ENCODE measurements at places on chromosomes 13 and 19.

- no peak for DNase-seq
Measured at GRCh38 chr19:46303322-46303690, 6.5 kb downstream of the HIF3A start.

DNA sequence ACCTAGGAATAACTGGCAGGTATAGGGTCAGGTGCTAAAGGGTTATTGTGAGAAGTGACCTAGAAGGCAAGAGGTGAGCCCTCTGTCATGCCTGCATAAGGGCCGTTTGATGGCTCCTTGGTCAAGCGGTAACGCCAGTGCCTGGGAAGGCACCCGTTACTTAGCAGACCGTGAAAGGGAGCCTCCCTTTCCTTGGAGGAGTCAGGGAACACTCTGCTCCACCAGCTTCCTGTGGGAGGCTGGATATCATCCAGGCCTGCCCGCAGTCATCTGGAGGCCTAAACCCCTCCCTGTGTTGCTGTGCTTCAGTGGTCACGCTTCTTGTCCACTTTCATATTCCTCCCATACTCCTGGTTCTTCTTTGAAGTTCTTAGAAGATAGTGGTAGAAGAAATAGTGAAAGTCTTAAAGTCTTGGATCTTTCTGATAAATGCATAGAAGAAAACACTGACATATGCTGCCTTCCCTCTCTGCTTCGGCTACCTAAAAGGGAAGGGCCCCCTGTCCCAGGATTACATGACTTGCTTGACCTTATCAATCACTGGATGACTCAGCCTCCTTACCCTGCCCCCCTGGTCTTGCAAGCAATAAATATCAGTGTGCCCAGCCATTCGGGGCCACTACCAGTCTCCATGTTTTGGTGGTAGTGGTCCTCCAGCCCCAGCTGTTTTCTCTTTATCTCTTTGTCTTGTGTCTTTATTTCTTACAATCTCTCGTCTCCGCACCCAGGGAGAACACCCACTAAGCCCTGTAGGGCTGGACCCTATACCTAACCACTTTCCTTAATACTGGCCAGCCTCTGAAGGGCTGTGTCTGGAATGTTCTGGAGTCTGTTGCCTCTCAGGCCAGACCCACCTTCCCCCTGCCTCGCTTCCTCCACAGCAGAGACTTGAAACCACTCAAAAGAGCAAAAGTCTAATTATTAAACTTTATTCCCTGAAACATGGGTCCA is 16.1 kb upstream of the ABCC4 start:
- no peak for DNase-seq

GRCh38 chr19:38395381-38396114 is 7.1 kb downstream of the SPRED3 start:
- DNase-seq: no peak

- peak; percentile 7 for DNase-seq
Measured at GRCh38 chr13:46728777-46729176, 68.2 kb downstream of the ESD start.

GRCh38 chr19:35348911-35349611 is 1.4 kb downstream of the FFAR1 start:
- DNase-seq: no peak

DNA sequence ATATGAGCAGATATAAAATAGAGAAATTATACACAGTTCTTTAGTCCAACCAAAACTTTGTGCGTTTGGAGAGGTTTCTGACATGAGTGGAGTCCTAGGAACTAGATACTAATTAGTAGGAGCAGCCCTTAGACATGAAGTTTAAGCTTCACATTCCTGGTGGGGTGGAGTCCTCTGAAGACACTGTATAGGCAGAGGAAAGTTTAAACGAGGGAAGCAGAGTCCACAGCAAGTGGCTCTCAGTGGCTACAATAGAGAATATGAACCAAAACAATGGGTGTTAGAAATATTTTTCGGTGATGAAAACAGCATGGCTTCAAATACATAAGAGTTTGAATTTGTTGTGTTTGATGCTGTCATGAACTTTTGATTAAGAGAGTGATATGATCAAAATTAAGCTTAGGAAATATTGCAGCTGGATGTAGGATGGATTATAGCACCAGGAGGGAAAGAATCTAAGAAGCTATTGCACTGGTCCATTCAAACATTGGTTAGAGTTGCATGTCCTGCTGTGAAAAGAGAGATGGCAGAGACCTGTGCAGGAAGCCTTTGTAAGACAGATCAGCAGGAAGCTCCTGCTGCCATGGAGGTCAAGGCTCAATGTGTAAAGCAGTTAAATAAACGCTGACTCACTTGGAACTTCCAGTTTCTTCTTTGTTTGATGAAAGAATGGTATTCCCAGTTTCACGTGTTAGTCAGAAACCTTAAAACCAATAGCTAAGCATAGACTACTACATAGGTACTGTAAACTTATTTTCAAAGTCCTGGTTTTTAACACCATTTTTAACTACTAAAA is 175.2 kb downstream of the TDRD3 start:
- DNase-seq: no peak

GRCh38 chr13:37495046-37495445 is 103.5 kb downstream of the POSTN start:
- DNase-seq: no peak

DNA sequence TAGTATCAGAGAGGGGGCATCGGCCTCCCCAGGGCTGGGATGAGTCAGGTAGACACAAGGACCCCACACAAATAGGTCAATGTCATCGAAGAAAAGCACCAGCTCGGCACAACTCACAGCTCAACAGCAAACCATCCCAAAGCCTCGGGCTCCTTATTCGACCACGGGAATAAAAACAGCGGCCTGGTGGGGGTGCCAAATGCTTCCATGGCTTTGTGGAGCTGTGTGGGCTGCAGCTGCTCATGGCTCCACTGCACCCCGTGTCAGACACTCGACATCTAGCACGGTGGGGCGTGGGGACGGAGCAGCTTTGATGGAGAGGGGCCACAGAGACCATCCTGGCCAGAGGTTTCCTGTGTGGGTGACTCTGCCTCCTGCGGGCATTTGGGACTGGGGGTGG is 212.5 kb upstream of the SOX1 start:
- no peak for DNase-seq

DNA sequence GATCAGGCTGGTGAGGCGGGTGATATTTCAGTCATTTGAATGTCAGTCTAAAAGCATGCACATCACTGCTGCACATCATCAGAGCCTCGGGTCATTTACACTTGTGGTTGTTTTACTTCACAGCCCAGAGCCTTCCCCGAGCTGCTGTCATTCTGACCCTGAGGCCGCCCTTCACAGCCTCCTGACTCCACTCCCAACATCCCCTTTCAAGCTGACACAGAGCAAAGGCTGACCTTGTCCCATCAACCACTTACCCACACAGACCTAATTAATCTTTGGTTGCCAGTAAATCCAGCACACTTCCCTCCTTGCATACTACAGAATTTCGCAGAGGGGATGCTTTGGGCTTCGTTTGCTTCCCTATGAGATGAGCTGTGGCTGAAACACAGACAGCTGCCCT is 528.1 kb downstream of the DIAPH3 start:
- DNase-seq: no peak

DNA sequence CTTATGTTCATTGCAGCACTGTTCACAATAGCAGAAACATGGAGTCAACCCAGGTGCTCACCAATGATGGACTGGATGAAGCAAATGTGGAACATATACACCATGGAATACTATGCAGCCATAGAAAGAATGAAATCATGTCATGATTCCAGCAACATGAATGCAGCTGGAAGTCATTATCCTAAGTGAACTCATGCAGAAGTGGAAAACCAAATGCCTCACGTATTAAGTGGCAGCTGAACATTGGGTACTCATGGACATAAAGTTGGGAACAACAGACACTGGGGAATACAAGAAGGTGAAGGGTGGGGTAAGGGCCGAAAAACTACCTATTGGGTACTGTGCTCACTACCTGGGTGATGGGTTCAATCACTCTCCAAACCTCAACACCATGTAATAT is 915.9 kb downstream of the UQCRFS1 start:
- no peak for DNase-seq

DNA sequence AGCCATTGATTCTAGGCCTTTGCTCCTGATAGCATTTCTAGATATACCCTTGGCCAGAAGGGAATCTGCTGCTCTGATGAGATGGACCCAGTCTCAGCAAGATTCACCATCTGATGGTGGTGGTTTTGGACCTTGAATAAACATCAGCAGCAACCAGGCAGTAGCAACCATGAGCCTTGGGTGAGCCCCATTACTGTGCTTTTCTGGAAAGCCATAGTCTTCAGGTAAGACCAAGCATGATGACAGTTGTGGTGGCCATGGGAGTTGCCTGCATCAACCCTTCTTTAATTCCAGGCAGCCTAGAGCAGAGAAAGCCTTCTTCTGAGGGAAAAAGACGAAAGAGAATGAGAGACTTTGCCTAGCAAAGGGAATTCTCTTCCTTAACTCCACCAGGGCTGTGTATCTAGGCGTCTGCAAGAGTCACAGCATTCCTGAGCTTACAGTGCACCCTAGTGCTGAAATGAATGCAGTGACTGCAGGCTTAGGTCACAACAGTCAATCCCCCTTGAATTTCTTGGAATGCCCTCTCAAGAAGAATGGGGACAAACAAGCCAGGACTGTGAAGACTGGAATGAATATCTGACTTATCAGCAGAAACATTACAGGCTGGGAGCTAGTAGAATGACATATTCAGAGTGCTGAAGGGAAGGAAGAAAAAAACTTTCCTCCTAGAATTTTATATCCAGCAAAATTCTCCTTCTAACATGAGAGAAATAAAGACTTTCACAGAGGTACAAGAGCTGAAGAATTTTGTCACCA is 942.4 kb upstream of the PCDH20 start:
- DNase-seq: peak; percentile 5

- no peak for DNase-seq
Measured at GRCh38 chr13:110121422-110122083, 185.4 kb downstream of the COL4A1 start.

DNA sequence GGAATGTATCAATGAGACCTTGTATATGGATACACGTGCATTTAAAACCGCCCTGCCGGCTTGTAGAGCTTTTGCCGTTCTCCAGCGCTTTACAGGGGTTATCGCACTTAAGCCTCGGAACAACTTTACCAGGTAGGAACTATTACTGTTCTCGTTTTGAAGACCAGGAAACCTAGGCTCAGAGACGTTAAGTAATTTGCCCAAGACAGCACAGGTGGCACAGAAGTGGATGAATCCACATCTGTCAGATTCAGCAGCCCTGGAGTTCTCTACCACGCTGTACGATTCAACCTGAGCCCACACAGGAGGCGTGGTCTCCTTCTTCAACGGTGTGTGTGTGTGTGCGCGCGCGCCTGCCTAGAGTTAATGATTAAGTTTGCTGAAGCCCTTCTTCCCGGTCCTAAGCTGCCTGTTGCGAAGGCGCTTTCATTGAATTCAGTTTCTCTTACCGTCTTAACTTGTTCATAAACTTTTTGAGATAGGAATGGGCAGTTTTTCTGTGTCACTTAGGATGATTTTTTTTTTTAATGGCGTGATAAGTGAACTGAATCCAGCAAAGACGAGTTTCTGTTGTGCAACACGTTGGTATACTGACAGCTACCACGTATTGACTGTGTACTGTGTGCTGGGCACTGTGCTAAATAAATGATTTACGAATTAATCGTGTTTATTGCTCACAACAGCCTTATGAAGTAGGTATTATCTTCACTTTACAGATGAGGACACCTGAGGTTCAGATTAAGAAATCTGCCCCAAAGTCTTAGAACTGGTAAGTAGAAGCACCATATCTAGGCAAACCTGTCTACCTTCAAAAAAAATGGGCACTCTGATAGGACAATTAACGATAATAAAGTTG is 67.4 kb downstream of the KCNRG start:
- DNase-seq: peak; percentile 70

- DNase-seq: peak; percentile 85
Measured at GRCh38 chr13:42275098-42275471, 3.1 kb downstream of the AKAP11 start.

DNA sequence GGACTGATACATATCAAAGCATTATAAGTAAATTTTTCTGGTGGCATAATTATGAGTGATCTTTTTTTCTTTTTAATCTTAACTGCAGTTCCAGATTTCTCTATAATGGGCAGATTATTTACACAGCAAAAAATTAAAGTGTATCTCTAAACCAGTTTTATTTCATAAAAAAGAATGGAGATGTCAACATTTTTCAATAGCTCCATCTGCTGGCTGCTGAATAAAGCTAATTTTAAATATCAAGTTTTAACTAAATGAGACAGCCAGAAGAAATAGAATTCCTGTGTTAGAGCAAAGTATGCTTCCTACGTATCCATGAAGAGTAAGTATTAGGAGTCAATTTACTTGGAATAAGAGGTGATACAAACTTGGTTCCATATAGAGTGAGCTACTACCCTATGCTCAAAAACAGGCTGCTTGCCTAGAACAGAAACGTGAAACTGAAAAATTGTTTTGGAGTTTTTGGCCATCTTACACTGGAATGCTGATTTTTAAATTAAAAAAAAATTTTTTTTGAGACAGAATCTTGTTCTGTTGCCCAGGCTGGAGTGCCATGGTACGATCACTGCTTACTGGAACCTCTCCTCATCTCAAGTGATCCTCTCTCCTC is 5.0 kb upstream of the PDS5B start:
- no peak for DNase-seq

GRCh38 chr13:100529666-100530377 is 58.8 kb downstream of the GGACT start:
- no peak for DNase-seq

- DNase-seq: no peak
Measured at GRCh38 chr19:51002542-51003311, 1.3 kb upstream of the KLK8 start.

- DNase-seq: no peak
Measured at GRCh38 chr19:39916851-39917396, 17.5 kb downstream of the FCGBP start.

DNA sequence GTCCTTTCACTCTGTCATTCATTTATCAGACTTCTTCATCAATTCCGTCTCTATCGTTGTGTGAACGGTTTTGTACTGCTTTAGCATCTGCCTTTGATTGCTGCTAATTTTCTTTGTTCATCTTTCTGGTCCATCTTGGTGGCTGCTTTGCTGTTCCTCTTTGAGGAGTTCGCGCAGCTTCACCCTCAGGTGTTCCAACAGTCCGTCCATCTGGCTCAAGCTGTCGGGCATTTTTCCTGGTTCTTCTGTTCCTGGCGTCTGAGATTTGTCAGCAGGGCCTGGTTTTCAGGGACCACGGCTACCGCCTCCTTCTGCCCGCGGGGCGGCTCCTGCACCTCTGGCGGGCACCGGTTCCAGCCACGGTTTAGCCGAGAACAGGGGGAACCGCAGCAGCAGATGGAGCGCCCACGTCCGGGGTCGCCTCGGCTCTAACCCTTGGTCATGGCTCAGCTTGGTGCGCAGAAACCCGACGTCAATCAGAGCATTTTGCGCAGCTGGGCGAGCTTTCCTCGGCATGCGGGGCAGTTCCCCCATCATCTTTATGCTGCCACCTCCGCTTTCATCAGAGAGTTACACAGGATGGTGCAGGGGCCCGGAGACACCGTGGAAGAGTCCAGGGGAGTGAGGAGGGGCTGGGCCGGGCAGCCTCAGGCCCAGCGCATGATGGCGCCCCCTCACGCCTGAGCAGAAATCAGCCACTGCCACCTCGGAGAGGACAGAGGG is 89.5 kb downstream of the ZNF100 start:
- DNase-seq: no peak

DNA sequence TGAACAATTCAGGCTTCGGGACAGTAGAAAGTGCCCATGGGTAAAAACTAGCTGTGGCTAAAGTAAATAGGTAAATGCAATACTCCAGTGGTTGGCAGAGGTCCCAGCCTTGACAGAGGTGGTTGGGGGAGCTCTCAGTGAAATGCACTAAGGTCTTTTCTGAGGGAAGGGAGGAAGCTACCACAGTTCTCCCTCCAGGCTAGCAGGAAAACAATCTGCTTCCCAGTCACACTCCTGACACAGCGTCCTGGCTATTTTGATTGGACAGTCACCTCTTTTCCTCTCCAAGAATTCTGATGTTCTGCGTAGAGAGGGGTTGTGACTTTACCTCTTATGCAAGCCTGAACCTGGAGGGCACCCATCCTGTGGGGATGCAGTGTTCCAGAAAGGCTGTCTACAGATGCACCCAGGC is 128.7 kb downstream of the CYSLTR2 start:
- no peak for DNase-seq
